ENCODE measurements at places on chromosomes 3 and 15.

DNA sequence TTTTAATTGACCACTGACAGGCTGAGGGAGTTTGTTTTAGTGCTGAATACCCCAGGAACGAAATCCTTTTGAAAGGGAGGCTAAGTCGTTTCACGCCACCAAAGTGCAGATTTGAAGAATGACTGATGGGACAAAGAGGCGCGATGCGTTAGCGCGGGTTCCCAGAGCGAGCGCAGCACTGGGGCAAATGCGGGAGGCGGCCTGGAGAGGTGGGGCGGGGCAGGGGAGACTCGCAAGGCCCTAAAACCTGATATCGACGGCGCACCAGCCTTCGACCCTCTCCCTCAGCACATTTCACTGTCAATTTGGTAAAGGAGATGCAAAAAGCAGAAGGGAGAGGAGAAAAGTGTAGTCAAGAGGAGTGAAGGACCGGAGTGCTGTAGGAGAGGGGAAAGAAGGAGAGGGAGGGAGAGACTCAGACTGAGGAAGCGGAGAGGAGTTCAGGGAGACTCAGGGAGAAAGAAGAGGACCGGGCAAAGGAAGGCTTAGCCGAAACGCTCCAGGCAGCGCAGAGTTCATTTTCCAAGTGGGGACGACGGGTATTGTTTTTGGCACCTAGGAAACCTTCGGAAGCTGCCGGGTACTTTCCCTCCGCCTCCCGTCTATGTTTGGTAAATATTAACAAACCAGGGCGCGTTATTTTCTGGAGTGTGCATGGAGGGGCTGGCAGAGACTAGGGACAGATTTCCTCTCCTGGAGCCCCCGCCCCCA lies 3.8 kb upstream of the FOXB1 start:
- DNase-seq: no peak

DNA sequence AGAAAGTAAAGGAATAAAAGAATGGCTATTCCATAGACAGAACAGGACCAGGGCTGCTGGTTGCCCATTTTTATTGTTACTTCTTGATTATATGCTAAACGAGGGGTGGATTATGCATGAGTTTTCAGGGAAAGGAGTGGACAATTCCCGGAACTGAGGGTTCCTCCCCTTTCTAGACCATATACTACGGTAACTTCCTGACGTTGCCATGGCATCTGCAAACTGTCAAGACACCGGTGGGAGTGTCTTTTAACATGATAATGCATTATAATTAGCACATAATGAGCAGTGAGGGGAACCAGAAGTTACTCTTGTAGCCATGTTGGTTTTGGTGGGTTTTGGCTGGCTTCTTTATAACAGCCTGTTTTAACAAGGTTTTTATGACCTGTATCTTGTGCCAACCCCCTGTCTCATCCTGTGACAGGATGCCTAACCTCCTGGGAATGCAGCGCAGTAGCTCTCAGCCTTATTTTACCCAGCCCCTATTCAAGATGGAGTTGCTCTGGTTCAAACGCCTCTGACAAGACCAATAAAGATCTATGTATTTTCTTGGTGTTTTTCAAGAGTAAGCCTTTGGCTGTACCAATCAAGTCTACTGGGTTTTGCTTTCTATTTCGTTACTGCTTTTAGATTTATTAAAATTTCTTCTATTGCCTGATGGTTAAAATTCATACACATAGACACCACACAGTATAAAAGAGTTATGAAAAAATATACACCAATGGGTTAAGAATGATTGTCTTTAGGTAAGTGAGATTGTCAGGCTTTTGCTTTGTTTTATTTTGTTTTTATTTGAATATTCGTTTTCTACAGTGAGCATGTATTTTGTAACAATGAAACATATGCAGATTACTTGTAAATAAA lies 37.4 kb upstream of the CTDSPL start:
- DNase-seq: no peak

- DNase-seq: no peak
Observed at GRCh38 chr3:101634591-101635196, 42.2 kb downstream of the ZBTB11 start.

GRCh38 chr15:60351066-60351465 lies 46.7 kb downstream of the ANXA2 start:
- no peak for DNase-seq

DNA sequence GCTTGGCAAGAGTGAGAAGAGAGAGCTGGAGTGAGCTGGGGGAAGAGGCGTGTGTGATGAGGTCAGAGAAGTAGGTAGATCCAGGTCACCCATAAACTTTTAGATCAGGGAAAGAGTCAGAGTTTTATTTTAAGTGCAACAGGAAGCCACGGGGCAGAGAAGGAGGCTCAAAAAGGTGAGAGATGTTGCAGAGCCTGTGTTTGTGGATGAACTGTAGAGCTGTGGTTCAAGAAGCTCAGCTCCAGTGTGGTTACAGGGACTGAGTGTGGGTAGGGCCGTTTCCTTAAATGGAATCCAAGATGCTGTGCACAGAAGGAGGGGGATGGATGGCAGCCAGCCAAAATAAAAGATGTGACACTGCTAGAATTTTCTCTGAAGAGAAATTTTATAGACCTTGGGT lies 337.2 kb downstream of the SATB1 start:
- DNase-seq: no peak

GRCh38 chr15:92409006-92409405 lies 15.3 kb downstream of the ST8SIA2 start:
- no peak for DNase-seq

DNA sequence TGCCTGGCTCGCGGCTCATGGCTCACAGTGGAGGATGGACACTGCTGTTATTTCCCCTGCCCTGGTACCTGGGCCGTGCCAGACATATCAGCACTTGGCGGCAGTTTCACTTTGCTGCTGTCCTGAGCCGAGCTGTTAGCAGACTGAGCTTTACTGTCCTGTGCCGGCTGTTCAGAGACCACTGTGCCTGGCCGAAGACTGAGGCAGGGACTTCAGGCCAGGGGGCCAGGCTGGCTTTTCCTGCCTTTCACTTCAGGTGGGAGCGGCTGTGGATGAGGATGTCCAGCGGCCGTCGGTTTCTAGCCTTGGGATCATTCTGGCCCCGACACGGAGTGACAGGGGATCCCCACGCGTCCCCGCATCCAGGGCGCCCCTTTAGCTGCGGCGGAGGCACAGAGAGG lies 1.1 kb downstream of the ATP10A start:
- no peak for DNase-seq

- DNase-seq: no peak
Observed at GRCh38 chr3:8736436-8736835, 2.8 kb downstream of the CAV3 start.

DNA sequence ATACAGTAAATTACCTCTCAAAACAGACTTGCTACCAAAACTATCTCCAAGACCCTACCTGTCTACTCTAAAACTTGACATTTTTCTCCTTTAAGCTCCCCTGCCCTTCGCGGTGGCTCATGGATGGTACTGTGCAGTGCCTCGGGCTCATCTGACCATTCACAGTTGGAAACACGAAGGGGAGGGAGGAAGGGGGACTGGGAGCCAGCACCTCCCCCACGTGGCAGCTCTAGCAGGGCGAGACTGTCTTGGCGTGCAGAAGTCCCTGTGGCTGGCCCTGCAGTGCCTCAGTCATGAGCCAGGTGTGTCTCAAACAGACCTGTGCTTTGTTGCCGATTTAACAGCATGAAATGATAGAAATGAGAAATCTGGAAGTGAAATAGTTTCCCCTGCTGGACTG lies 372.0 kb downstream of the GABRG3 start:
- DNase-seq: no peak

DNA sequence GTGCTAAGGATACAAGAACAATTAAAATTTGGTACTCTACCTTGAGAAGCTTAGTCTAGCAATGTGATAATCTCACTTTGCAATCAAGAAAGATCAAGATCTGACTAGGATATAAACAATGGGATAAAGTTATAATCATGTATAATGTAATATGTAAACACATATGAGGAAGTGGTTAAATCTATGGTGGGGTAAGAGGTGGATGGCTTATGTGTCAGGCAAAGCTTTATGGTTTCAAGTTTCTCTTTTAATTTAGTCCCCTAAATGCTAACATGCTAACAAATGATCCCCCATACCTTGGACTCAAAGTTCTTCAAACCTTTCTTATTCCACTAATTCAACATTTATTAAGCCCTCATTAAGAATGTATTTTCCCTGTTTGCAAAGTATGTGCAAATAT lies 2.5 kb downstream of the RSL24D1 start:
- no peak for DNase-seq

- DNase-seq: no peak
Observed at GRCh38 chr15:100732211-100733055, 130.0 kb downstream of the ASB7 start.

Measured in right cardiac atrium (tissue), 5 donors.